ENCODE measurements at places on chromosomes 2 and 18. TPM values are rescaled to one million over a fixed set of nuclear protein-coding genes. Genes with fewer than 3 reads are reported as not detected.

TBR1 gene
- 0.13 TPM for total RNA-seq

MFSD2B gene
- total RNA-seq = 0.05 TPM

DNA sequence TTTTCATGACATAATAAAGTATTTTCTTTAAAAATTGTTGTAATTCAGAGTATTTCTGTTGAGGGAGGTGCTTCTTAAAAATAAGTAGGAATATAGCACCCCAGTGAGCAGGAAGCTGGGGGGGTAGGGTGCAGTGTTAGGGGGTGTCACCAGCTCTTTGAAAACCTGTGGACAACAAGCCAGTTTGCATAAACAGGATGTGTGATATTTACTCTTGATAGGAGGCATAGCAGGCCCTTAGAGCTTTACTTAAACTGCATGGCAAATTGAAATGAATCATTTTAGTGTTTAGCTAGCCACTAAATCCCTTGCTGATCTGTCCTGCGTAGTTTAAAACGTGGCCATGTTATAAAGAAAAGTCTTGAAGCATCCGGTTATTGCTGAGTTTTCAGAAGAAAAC lies 8.4 kb downstream of the TGIF1 start:
- DNase-seq = no peak

CFAP65 gene
- total RNA-seq = not detected

- DNase-seq = no peak
Measured at GRCh38 chr2:102434655-102435381, 11.9 kb downstream of the IL18RAP start.
